ENCODE measurements at places on chromosomes 3 and 15.

DNA sequence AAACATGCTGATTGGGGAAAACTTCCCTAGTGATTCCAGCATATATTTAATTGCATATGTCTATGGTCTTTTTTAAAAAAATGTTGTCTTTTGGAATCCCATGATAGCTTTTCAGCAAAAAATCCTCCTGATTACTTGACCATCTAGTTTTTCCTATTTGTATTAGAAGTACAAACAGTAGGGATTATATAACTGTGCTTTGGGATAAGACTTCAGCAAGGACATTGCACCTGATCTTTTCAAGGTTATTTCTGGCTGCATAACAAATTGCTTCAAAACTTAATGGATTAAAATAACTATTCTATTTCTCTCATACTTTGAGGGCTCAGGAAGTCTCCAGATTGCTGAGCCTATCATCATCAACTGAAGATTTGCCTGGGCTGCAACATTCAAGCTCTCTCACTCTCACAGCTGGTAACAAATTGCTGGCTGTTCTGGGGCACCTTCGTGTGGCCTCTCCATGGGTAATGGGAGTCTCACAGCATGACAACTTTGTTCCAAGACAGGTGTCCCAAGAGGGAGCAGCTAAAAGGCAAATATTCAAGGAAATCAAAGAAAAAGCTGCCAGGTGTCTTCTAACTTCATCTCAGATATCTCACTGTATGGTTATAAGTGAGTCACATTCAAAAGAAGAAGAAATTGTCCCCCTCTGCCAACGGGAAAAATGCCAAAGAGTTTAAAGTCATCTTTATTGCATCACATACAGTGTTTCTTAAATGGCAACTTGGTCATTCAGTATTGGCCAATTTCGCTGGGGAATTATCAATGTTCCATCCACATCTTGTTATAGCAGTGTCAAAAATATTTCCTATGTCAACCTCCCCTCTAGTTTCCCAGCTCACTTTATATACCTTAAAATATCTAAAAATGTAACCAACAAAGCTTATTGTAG, 644.5 kb upstream of the GRM7 start:
- no peak for DNase-seq

- no peak for DNase-seq
Observed at GRCh38 chr3:44105571-44105970, 136.1 kb upstream of the TOPAZ1 start.

DNA sequence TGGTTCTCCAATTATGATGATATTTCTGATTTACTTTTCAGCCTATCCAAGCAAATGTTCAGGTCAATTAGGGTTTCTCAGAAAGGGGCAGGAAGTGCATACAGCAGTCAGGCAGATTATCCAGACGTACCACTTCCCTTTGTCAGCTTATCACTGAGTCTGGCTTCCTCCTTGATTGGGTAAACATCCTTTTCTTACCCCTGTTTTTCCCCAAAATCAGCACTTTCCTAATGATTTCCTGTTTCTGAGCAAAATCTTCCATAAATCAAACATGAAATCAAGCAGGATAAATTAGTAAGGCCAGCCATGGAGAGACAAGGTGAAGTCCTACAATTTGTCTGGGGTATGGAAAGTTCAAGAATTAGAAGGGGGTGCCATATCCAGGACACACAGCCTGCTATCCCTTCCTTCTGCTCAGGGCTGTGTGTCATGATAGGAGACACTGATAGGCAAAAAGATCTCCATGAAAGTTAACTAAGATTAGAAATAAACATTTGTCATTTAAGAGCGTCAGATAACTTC, 29.0 kb downstream of the ADIPOQ start:
- DNase-seq: no peak

DNA sequence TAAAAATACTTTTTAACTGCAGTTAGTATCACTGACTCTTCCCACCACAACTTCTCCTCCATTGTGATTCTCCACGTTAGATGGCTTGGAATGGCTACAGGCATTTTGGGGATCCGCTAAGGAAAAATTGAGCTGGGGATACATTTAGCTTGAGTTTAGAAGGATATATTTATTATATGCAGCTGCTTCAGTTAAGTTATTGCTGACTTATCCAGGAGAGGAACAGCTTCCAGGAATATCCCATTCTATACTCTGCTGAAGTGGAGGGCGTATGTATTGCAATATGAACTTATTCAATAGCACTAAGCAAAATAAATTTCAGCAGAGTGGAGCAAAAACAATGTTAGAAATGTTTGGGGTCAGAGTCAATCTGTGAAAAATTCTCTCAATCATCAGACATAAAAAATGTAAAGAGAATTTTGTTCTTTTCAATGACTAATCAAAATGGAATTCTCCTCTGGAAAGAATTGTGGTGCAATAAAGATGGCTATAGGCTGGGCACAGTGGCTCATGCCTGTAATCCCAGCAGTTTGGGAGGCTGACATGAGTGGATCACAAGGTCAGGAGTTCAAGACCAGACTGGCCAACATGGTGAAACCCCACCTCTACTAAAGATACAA, 84.7 kb downstream of the NCEH1 start:
- no peak for DNase-seq

DNA sequence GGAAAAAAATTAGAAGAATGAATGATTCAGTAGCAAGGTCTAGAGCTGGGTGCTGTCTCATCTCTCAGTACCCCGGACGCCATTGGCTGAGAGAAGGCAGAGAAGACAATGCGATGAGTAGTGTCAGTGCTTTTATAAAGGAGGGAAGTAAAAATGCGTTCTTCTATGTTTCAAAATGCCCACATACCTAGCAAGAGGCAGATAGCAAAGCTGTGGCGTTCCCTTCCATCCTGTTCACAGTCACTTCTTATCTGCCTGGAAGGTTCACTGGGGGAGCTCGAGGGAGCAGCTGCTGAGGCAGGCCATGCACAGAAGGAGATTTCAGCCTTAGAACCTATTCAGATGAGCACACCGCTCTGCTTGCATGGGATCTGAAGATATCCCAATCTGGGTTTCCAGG, 234.0 kb downstream of the RPLP1 start:
- no peak for DNase-seq

GRCh38 chr15:67593562-67593961, 51.1 kb downstream of the MAP2K5 start:
- no peak for DNase-seq

GRCh38 chr3:118529554-118529953, 505.1 kb downstream of the IGSF11 start:
- no peak for DNase-seq

DNA sequence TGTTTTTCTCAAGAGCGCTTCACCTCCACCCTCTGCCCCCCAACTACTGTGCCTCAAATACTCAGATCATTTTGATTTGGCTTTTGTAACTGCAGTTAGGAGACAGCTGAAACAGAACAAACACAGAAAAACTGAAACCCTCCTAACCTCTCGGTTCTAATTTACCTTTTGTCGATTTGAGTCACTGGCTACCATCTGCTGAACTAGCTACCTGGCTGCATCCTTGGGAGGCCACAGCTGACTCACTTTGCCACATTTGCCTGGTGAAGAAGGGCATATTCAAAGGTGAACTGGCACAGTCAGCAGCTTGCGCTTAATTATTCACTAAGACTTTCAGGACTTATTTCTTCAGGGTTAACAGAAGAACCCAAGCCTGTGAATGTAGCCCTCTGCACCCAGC, 117.7 kb downstream of the FOXB1 start:
- DNase-seq: peak; percentile 34

DNA sequence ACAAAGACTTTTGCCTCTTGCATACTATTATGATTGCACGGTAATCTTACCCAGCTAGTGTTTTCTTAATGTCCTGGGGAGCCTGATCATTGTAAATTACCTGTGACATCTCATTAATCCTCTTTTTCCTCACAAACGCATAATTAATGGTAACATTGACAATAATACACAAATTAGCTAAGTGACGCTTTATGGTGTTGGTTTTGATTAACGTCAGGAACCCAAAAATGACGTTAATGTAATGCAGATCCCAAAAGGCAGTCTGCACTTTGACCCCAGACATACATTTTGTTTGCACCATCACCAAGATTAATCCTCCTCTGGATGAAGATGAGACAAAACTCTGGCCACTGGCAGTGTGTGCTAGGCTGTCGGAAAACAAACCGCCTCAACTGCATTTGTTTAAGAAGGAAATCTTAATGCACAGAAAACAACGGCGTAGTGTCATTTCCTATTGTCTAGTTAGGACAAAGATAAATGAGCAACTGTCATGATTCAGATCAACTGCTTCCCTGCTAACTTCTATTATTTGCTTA, 83.9 kb upstream of the CDIN1 start:
- no peak for DNase-seq

DNA sequence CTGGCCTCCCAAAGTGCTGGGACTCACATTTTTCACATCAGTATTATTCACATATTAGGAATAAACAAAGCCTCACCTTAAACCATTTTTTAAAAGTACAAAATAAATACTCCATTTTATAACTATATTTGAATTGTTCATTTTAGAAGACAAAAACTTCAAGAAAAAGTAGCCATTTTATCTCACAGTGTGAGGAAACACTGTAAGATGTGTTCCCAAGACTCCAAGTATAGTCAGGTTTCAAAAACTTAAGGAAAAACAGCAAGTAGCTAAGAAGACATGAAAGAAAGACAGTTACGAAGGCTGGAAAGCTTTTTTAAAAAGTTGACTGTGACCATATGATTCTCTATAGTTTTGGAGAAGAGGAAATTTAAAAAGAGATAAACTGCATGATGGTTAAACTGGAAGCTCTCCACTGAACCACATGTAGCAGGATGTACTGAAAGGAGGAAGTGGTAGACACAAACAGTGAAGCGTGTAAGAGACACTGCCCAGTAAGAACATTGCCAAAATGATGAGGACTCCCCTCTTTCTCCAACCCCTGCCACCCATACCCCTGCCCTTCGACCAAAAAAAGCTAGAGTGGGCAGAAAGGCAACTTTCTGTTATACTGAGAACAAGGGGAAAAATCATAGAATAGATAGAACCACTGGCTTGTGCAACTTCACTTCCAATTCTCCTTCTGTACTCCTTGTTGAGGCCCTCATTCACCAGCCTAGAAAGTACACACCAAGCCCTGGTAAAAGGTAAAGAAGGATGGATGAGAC, 6.2 kb upstream of the TMF1 start:
- no peak for DNase-seq

GRCh38 chr15:80562033-80562432, 133.1 kb upstream of the ABHD17C start:
- DNase-seq: no peak

- no peak for DNase-seq
Observed at GRCh38 chr3:66722675-66723074, 221.9 kb upstream of the LRIG1 start.

DNA sequence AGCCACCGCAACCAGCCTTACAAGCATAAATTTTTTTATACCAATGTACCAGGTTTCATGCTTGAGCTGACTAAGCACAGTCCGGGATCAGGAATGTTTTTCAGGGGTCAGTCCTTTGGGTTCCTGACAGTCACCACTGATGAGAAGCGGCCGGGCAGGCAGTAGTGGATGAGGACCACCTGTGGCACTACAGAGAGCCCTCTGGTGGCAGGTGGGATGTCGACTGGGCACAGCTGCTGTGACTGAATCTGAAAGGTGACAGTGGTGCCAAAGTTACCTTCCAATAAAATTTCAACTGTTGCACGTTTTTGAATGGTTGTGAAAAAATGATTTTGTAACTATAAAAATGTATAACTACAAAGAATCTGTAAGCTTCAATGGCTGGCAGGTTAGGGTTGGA, 34.0 kb downstream of the TPRA1 start:
- DNase-seq: no peak

DNA sequence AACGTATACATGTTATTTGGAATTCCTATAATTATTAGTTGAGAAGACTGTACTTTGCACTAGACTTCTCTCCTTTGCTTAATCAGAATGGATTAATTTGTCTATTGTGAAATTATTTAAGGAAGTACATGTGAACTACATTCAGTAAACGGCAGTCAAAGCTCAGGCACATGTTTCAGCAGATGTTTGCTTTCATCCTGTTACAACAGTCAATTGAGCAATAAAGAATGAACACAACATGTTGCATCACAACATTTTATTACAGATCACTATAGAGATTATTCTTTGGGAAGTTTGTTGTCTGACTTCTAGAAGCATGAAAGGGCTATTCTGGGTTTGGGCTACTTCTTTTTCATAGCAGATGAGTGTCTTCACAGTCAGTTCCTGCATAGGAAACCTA, 39.2 kb downstream of the RAB27A start:
- DNase-seq: no peak

DNA sequence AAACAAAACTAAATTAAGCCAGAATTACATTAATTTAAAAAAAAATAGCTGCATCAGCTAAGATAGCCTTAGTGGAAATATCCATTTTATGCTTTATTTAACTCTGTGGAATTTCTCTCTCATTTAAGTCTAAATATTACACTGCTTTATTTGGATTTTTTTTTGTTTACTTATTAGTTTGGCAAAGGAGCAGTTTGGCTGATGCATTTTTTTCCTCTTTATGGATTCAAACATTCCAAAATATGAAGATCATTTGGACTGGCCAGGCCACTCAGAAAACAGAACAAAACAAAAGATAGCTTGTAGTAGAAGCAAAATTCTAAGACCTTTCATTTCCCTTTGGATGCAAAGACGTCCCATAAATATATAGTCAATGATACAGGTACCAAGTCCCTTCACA, 707.3 kb upstream of the UBE2E2 start:
- no peak for DNase-seq

DNA sequence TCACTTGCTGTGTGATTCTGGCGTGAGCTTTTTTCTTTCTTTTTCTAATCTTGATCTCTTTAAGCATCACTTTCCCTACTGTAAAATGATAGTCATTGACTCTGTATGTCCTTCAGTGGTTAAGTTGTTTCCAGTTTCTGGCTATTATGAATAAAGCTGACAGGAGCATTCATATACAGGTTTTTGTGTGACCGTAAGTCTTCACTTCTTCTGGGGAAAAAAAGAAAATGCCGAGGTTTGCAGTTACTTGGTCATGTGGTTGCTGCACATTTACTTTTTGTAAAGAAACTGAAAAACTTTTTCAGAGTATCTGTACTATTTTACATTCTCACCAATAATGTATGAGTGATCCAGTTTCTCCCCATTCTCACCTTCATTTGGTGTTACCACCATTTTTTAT, 247.4 kb upstream of the RBMS3 start:
- DNase-seq: no peak

GRCh38 chr3:169945313-169945712, 21.3 kb upstream of the SEC62 start:
- no peak for DNase-seq

GRCh38 chr15:57236561-57237300, 139.6 kb upstream of the CGNL1 start:
- no peak for DNase-seq

DNA sequence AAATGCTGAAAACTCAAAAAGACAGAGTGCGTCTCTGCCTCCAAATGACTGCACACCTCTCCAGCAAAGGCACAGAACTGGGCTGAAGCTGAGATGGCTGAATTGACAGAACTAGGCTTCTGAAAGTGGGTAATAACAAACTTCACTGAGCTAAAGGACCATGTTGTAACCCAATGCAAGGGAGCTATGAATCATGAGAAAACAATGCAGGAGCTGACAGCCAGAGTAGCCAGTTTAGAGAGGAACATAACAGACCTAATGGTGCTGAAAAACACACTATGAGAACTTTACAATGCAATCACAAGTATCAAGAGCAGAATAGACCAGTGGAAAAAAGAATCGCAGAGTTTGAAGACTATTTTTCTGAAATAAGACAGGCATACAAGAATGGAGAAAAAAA, 10.1 kb upstream of the AVEN start:
- no peak for DNase-seq
